ENCODE measurements at places on chromosomes 1 and 21. TPM values are rescaled to one million over a fixed set of nuclear protein-coding genes. Genes with fewer than 3 reads are reported as not detected.

GRCh38 chr1:89725011-89725370, 92.1 kb downstream of the LRRC8C start:
- no peak for DNase-seq

DNA sequence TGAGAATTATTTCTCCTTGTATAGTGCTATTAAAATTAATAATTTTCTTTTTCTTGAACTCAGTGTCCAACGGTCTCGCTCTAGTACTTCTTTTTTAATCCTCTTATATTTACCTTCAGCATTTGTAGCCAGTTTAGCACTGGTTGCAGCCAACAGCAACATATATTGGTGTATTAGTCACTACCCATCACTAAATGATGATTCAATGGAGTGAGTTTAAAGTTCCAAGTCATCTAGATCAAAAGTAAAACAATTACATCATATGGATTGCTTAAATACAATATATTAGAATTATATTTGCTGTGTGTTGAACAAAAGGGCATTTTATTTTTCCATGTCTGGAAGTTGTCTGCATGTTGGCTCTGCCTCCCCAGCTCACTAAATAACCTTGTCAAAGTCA, 591.8 kb downstream of the ADGRL2 start:
- no peak for DNase-seq

GRCh38 chr1:70382682-70383081, 28.2 kb upstream of the ANKRD13C start:
- DNase-seq, result no peak

GRCh38 chr1:2427051-2427450, 14.7 kb upstream of the PEX10 start:
- DNase-seq, result no peak

DNA sequence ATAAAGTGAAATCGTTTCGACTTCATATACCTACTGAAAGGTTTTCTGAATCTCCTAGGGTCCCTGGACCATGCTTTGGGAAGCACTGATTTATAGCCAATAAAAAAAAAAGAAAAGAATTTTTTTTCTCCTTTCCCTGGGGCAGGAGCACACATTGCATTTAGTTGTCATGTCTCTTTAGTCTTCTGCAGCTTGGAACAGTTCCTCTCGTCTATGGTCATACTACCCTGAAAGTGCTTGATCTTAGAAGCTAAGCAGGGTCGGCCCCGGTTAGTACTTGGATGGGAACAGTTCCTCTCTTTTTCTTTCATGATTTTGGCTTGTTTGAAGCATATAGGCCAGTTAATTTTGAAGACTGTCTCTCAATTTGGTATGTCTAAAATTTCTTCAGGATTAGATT, 3.7 kb upstream of the SERPINC1 start:
- DNase-seq, result no peak

DNA sequence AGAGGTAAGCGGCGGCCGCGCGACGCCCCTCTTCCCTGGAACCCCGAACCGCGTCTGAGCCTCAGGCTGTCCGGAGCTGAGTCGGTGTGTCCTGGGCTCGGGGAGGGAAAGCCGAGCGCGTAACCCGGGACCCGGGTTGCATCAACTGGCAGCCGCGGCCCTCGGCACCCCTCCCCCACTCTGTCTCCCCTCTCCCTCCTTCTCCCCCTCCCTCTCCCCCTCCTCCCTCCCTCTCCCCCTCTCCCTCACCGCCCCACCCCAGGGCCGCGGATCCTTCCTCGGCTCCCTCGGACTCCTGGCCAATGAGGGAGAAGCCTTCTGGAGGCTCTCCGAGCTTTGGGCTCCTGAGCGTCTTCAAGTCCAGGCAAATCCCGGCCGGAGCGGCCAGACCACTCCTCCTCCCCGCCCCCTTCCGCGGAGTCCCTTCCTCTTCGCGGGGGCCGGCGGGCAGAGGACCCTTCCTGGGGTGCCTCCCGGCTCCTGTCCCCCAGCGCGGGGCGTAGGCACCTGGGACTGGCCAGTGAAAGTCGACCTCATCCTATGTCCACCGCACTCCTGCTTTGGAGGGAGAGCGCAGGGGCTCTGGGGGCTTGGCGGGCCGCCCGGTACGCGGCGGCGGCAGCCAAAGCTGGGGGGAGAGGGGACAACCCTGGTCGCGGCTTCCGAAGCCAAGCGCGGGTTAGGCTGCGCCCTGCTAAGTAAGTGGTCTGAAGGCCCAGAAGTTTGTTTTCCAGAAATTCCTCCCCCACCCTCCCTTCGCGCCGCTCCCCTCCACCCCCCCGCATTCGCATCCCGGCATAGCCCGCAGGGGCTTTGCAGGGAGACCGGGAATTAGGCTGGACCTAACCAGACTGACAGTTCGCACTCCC, 850 bp downstream of the SESN2 start:
- peak; percentile 56 for DNase-seq

CD52 gene
- total RNA-seq, result 2.1 TPM
